HS-5 (cell line): ENCODE measurements at places on chromosomes 3 and 15.

- DNase-seq = no peak
Observed at GRCh38 chr15:38514601-38515000, 50.0 kb downstream of the RASGRP1 start.

DNA sequence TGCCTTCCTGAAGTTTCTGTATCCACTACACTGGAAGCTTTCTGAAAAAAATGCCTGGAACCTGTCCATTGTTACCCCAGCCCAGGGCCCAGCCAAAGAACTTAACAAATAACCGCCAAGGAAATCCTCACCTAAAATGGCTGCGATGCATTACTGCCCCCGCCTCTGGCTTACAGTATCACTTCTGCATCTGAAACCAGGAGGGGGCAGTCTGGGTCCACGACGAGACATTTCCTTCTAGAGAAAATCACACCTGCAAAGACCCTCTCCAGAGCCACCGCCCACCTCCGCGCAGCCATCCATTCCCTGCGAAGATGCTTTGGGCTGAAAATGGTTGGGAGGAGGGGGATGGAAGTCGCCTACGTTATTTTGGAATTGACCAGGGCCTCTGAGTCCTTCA is 22.4 kb upstream of the CELF6 start:
- no peak for DNase-seq

GRCh38 chr3:12663401-12663935 is 449 bp downstream of the RAF1 start:
- DNase-seq = no peak

GRCh38 chr3:72906154-72906553 is 18.3 kb downstream of the GXYLT2 start:
- DNase-seq = no peak

DNA sequence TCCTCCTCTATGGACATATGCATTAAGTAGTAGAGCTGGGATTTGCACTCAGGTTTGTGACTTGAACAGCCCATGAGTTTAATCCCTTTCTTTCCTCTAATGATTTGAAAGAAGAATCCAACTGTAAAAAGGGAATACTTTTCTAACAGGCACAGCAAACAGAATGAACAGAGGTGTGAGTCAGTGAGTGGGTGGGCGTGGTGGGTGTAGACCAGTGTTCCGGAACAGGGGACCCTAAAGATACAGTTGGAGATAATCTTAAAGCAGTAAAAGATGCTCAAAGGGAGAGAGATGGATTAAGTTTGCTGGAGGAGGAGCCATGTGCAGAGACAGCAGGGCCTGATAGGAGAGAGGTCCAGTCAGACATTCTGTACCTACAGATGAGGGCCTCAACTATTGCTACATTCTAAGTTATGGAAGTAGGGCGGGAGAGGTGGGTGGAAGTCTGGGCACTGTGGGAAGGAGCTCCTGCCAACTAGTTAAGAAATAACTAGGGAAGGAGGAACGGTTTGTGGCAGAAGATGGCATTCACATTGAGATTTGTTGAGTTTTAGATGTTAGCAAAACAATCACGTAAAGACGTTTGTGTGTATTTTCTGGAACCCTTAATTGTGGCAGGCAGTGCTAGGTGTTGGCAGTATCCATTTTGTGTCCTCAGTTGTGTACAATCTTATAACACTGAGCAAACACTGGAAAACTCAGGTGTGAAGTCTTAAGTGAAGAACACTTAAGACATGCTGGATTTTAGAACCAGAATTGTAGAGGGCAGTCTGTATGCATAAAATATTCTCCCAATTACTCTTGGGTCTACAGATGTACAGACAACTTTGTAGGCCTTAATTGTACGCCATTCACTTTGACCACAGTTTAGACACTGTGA is 511.0 kb downstream of the GRM7 start:
- no peak for DNase-seq

DNA sequence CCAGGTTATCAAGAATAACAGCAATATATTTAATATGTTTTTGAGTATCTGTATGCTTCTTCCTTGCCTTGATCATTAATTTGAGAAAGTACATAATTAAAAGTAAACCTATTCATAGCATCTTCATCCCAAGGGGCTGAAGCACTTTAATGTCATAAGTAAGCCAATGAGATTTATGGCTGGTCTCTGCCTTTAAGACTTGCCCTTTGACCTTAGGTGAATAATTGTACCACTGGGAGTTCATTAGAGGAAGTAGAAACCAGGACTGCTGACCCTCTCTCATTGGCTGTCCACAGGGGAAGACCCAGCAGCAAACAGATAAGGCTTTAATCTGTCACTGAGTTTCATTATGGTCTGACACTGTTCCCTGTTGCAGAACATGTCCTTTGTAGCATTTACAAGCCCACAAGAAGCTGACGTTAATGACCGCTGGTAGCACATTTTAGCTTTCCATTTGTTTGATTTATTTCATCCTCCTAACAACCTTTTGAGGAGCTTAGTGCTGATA is 16.3 kb upstream of the ERC2 start:
- no peak for DNase-seq
